ENCODE measurements at places on chromosomes 6 and 20.

GRCh38 chr6:136208783-136209182 is 41.3 kb downstream of the MTFR2 start:
- DNase-seq: no peak
- H3K27ac ChIP-seq: no peak overlapping the region
- no peaks in the 10 kb centered on the region for H3K36me3 ChIP-seq
- H3K4me3 ChIP-seq: no peak overlapping the region

GRCh38 chr6:34644716-34645115 is 51.9 kb downstream of the ILRUN start:
- no peaks in the 10 kb centered on the region for H3K4me1 ChIP-seq
- H3K36me3 ChIP-seq: peaks cover 24% of the 10 kb centered on the region
- no peak overlapping the region for H3K4me3 ChIP-seq
- no peak overlapping the region for H3K27ac ChIP-seq
- no peak for DNase-seq
- H3K27me3 ChIP-seq: no peaks in the 10 kb centered on the region

GRCh38 chr6:11163932-11164331 is 52.4 kb upstream of the ERVFRD-1 start:
- H3K27me3 ChIP-seq: no peaks in the 10 kb centered on the region
- H3K4me1 ChIP-seq: no peaks in the 10 kb centered on the region
- H3K36me3 ChIP-seq: no peaks in the 10 kb centered on the region
- no peak overlapping the region for H3K4me3 ChIP-seq

GRCh38 chr20:9139106-9139833 is 70.4 kb downstream of the PLCB4 start:
- no peak for DNase-seq
- no peaks in the 10 kb centered on the region for H3K4me1 ChIP-seq
- no peaks in the 10 kb centered on the region for H3K36me3 ChIP-seq

DNA sequence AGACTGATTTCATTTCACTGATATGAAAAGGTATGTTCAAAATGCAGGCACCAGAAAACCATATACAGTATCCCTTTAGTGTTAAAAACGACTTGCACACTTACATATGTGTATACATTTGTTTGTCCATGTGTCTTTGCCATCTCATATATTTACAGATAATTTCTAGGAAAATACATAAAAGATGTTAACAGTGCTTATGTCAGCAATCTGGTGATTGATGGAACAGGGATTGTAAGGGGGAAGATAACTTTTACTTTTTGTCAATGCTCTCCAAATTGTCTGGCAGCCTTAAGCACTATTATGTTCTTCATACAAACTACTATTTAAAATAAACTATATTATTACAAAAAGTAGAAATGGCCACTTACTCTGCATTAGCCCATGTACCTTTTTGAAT is 238.5 kb upstream of the DEFB112 start:
- no peaks in the 10 kb centered on the region for H3K27me3 ChIP-seq
- H3K36me3 ChIP-seq: no peaks in the 10 kb centered on the region
- no peak overlapping the region for H3K4me3 ChIP-seq
- no peak for DNase-seq

GRCh38 chr20:45426320-45427016 is 10.5 kb downstream of the PIGT start:
- no peaks in the 10 kb centered on the region for H3K4me1 ChIP-seq
- H3K27ac ChIP-seq: no peak overlapping the region
- peaks cover 50% of the 10 kb centered on the region for H3K36me3 ChIP-seq
- no peaks in the 10 kb centered on the region for H3K27me3 ChIP-seq
- no peak for DNase-seq

DNA sequence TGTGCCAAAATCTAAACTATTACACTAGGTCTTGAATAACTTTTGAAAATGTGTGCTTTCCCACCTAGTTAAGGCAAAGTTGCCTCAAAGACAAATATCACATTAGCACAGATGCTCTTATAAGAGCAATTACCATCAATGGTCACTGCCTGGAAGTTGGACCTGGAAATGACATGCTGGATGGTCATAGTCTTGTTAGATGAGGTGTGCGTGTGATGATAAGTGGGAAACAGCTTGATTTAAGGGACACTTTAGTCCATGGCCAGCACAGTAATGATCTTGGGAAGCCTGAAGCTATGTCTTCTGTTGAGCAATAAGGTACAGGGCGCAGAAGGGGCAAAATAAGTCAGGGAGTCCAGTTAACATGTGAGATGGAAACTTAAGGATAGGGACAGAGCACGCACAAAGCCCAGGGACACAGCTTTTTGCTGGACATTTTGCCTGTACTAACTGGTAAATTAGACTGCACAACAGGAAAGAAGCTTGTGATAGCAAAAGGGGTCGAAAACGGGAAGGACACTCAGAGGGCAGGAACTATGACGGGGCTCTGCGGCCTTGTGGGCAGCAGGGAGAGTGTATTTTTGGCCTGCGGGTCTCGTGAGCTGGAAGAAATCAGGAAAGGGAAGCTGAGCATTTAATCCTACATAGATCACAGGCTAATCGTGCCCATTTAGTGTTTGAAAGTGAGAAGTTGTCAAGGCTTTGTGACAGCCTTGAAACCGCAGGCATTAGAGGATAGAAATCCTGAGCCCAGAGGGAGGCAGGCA is 66.7 kb upstream of the BMP2 start:
- H3K4me1 ChIP-seq: no peaks in the 10 kb centered on the region
- no peaks in the 10 kb centered on the region for H3K36me3 ChIP-seq
- H3K27ac ChIP-seq: no peak overlapping the region
- no peak overlapping the region for H3K4me3 ChIP-seq
- H3K27me3 ChIP-seq: no peaks in the 10 kb centered on the region
- DNase-seq: no peak

DNA sequence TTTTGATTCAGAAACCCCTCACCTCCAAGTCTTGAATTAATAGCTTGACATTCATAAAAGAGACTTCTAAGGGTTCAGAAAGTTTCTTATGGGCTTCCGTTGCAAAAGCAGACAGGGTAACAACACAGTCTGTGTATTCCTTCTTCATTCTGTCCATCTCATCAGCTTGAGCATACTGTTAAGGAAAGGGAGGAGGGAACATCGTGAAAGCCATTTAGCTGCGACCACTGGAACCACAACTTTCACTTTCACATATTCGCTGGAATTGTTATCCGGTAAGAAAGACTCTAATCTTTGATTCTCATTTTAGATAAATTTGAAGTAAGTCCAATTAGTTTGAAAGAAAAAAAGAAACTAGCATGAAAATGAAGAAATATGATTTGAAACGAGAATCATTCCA is 174.4 kb downstream of the SYNE1 start:
- H3K27ac ChIP-seq: no peak overlapping the region
- no peak overlapping the region for H3K4me3 ChIP-seq
- no peak for DNase-seq
- H3K36me3 ChIP-seq: no peaks in the 10 kb centered on the region
- H3K27me3 ChIP-seq: no peaks in the 10 kb centered on the region
- H3K4me1 ChIP-seq: no peaks in the 10 kb centered on the region

GRCh38 chr6:45081634-45082033 is 246.5 kb upstream of the RUNX2 start:
- DNase-seq: no peak
- H3K27ac ChIP-seq: no peak overlapping the region
- no peaks in the 10 kb centered on the region for H3K4me1 ChIP-seq

DNA sequence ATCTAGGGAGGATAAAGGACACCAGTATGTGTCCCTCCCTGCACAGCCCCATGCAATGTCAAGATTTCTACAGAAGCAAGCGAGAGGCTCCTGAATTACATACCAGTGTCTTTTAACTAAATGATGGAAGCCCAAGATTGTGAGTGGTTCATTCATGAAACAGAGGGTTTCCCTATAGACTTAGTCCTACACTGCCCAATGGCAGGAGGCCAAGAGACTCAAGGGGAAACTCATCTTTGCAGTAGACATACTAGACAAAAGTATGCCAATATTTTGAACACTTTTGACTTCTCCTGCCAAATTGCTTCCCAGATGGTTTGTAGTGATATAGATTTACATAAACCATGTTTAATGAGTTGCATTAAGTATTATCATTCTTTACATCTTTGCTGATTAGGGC is 557.2 kb upstream of the JAG1 start:
- no peak for DNase-seq
- H3K27me3 ChIP-seq: no peaks in the 10 kb centered on the region
- H3K4me3 ChIP-seq: no peak overlapping the region

DNA sequence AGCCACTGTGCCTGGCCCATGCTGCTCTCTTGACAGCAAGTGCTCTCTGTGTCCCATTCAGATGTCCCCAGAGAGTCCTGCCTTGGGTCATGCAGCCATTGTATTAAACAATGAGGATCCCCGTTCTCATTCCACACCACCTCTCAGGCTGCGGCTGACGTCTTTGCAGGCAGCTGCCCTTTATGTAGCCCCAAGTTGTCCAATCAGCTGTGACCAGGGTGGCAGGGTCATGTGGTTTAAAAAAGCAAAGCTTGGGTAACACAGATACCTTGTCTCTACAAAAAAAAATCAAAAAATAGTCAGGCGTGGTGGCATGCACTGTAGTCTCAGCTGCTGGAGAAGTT is 13.2 kb downstream of the GCNT2 start:
- H3K27me3 ChIP-seq: no peaks in the 10 kb centered on the region
- DNase-seq: no peak
- peaks cover 40% of the 10 kb centered on the region for H3K4me1 ChIP-seq

- no peak overlapping the region for H3K27ac ChIP-seq
- DNase-seq: no peak
- H3K36me3 ChIP-seq: no peaks in the 10 kb centered on the region
- no peak overlapping the region for H3K4me3 ChIP-seq
- peaks cover 24% of the 10 kb centered on the region for H3K4me1 ChIP-seq
Measured at GRCh38 chr20:53891306-53891894, 179.0 kb downstream of the BCAS1 start.

DNA sequence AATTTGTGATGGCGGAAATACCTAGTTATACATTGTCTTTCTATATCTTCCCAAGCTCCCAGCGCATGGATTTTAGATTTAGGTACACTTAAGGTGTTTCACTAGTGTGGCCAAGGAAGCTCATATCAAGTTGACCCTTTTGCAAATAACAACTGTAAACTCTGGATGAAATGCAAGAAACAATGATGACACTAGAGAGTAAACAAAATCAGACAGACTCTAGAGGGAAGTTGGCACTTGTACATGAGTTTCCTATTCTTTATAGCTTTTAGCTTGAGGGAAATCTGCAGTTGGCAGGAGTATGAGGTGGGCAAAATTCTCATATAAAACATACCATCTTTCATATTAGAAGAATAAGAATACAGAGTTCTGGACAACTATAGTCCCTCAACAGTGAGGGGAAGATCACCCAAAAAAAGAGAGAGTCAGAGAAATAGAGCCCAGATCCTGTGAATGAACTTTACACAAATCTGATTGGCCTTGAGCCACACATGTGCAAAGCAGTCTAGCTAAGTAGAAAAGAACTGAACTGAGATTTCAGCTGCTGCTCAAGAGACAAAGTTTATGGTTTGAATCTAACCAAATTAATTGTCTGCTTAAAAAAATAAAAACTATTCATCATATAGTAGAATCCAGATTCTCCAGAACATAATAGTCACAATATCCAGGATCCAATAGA is 26.1 kb downstream of the TXLNB start:
- peaks cover 11% of the 10 kb centered on the region for H3K4me1 ChIP-seq
- no peaks in the 10 kb centered on the region for H3K36me3 ChIP-seq
- H3K27me3 ChIP-seq: no peaks in the 10 kb centered on the region
- no peak overlapping the region for H3K27ac ChIP-seq
- no peak for DNase-seq

DNA sequence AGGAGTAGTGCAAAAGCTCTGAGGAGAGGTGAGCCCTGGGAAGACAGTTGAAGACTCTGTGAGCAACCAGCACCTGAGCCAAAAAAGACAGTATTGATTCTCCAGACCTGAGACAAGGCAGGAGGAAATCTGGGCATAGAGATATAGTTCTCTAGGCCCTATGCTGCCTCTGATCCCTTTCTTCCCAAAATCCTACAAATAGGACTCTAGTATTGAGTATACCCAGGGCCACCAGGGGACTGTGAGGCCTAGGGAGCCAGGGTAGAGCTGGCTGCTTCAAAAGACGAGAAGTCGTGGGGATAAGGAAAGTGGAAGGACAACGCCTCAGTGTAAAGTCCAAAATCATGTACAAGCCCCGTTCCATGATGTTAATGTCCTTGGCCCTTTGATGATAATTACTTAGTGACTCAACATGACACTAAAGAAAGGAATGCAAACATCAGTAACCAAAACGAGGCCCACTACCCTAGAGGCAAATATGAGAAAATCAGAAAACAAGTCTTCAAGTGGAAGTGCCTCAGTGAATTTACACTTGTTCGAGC is 197.3 kb upstream of the PROKR2 start:
- no peaks in the 10 kb centered on the region for H3K27me3 ChIP-seq
- H3K4me3 ChIP-seq: no peak overlapping the region
- no peak for DNase-seq
- H3K36me3 ChIP-seq: no peaks in the 10 kb centered on the region
- H3K27ac ChIP-seq: no peak overlapping the region

GRCh38 chr6:112038756-112039430 is 15.0 kb upstream of the CCN6 start:
- peaks cover 24% of the 10 kb centered on the region for H3K4me1 ChIP-seq
- no peaks in the 10 kb centered on the region for H3K36me3 ChIP-seq
- no peaks in the 10 kb centered on the region for H3K27me3 ChIP-seq
- no peak for DNase-seq
- H3K27ac ChIP-seq: no peak overlapping the region

- H3K27me3 ChIP-seq: no peaks in the 10 kb centered on the region
- no peaks in the 10 kb centered on the region for H3K36me3 ChIP-seq
- H3K4me3 ChIP-seq: peak overlapping the region; percentile 29
- peak; percentile 70 for DNase-seq
- peak overlapping the region; percentile 71 for H3K27ac ChIP-seq
Measured at GRCh38 chr20:56414842-56415765, 3.0 kb downstream of the CASS4 start.

DNA sequence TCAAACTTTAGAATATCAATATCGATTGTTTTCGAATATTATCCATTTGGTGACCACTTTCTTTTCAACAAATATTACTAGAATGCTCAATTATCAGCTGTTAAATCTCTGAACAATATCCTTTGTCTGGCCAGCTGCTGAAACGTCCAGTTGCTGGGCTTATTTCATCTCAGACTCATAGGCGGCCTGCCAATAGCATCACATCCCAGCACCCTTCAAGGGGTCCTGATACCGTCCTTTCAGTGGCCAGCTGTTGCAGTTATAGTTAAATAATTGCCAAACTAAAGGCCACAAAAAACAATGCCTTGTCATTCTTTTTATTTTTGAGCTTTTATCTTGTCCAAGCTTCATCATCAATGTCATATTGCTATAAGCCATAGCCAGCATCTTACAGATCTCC is 1006.8 kb upstream of the MANEA start:
- no peaks in the 10 kb centered on the region for H3K4me1 ChIP-seq
- DNase-seq: no peak
- H3K36me3 ChIP-seq: no peaks in the 10 kb centered on the region
- H3K27me3 ChIP-seq: no peaks in the 10 kb centered on the region

- peaks cover 55% of the 10 kb centered on the region for H3K4me1 ChIP-seq
- H3K36me3 ChIP-seq: no peaks in the 10 kb centered on the region
- no peak overlapping the region for H3K4me3 ChIP-seq
- H3K27ac ChIP-seq: peak overlapping the region; percentile 87
- no peaks in the 10 kb centered on the region for H3K27me3 ChIP-seq
- no peak for DNase-seq
Measured at GRCh38 chr6:112027942-112028674, 25.8 kb upstream of the CCN6 start.
